Aorta (tissue), 5 donors: ENCODE measurements at places on chromosomes 1 and 21. TPM values are rescaled to one million over a fixed set of nuclear protein-coding genes. Genes with fewer than 3 reads are reported as not detected.

RGS8 gene
- not detected for total RNA-seq

KIF26B gene
- total RNA-seq = 0.48 TPM

UBE2U gene
- total RNA-seq = not detected

DNA sequence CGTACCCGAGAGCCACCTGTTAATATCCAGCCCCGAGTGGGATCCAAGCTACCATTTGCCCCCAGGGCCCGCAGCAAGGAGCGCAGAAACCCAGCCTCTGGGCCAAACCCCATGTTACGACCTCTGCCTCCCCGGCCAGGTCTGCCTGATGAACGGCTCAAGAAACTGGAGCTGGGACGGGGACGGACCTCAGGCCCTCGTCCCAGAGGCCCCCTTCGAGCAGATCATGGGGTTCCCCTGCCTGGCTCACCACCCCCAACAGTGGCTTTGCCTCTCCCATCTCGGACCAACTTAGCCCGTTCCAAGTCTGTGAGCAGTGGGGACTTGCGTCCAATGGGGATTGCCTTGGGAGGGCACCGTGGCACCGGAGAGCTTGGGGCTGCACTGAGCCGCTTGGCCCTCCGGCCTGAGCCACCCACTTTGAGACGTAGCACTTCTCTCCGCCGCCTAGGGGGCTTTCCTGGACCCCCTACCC lies 1.4 kb downstream of the USP21 start:
- peak; percentile 46 for DNase-seq

GRCh38 chr1:167272369-167272957 lies 51.8 kb downstream of the POU2F1 start:
- no peak for DNase-seq

- no peak for DNase-seq
Observed at GRCh38 chr1:43446388-43446740, 7.4 kb downstream of the HYI start.

CGN gene
- total RNA-seq = 0.23 TPM

- DNase-seq = no peak
Observed at GRCh38 chr1:31593136-31593665, 16.9 kb downstream of the TINAGL1 start.

DNA sequence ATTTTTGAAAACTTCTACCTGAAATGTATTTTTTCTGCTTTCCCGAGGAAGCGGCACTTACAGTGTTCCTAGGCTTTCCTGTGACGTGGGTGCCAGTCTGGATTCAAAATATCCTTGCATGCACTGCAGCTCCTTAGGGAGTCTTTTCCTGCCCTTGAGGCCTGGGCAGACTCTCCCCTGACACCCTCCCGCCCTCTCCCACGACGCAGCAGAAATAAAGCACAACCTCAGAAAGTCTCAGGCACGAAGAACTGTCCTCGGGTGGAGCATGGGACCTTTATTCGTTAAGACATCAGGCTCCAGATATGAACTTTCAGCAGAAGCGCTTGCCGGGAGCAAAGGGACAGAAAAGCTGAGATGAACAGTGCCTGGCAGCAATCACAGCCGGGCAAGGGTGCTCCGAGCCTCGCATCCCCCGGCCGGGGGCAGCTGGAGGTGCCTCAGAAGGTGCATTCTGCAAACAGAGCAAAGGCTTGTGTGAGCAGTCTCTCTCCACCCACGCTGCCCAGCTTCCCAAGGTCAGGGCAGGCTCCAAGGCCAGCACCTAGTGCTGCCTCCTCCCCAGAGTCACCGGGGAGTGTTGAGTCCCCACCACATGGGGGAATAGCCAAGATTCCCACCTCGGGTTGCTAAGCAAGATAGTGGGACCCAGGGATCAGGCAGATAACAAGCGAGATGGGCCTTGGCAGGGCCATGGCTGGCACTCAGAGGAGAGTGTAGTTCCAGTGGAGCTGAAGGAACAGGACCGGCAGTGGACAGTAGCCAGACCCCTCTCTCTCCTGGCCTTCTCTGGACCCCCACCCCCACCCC lies 3.2 kb downstream of the TFF3 start:
- DNase-seq = no peak

BRINP2 gene
- not detected for total RNA-seq

TMEM59 gene
- total RNA-seq = 294 TPM

DNA sequence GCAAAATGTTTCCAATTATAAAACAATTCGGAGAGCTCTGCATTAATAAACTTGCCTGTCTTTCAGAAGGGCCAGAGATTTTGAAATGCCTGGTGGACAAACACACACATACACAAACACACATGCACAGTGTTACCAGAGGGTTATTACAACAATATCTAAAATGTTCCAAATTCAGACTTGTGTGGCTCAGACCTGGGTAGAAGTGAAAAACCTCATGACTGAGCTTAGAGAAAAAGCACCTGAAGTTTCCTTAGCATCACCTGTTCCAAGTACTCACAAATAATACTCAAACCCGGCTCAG lies 247.9 kb downstream of the FOXD2 start:
- no peak for DNase-seq

DNA sequence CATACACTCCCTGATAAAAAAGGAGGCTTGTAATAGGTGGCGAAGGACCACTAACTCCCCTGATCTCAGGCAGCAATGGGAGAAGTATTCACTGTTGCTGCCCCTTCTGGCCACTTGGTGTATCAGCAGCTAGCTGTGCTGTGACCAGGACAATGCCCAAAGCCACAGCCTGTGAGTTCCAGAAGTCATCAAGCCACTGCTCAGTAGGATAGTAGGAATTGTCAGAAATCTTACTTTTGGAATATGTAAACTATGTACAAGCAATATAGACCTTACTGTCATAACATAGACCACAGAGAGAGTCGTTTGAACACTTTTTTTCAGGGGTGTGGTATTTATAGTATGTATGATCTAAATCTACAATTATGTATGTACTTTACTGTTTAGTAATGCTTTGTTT lies 248.3 kb upstream of the CAMK1G start:
- no peak for DNase-seq

- DNase-seq = no peak
Observed at GRCh38 chr1:8669606-8670335, 147.7 kb downstream of the RERE start.

PBX1 gene
- total RNA-seq = 61.8 TPM

FCGR3A gene
- 88.2 TPM for total RNA-seq

DNA sequence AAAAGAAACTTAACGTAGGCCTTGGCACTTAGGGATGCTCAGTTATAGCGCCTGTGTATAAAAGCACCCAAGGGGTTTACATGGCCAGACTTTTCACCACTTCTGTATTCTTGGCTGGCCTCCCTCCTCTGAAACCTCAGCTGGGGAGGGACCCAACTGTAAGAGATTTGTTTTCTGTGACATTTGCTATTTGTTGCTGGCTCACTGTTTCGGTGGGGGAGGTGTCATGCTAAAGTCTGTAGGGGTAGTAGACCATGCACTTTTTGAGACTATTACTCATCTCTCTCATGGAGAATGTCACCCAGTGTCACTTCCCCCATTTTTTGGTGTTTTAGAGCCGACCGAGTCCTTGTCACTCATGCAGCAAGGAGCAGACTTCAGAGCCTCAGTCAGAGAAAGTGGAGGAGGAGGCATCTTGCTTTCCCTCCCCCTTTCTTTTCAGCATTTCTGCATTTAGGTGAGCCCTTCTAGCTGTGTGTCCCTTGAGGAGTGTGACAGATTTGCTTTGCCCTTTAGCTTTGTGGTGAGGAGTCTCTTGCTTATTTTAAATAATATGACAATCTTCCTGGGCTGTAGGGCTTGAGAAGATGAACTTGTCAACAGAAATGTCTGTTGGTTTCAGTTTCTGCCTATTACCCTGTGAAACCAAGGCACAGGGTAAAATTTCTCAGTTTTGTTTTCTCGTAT lies 160.1 kb downstream of the FASLG start:
- no peak for DNase-seq

- DNase-seq = no peak
Observed at GRCh38 chr1:92066321-92066720, 8.9 kb downstream of the SETSIP start.

ADGRB2 gene
- 4.6 TPM for total RNA-seq

PALMD gene
- 27.2 TPM for total RNA-seq

VAMP4 gene
- total RNA-seq = 22.4 TPM

CELF3 gene
- total RNA-seq = not detected

DNA sequence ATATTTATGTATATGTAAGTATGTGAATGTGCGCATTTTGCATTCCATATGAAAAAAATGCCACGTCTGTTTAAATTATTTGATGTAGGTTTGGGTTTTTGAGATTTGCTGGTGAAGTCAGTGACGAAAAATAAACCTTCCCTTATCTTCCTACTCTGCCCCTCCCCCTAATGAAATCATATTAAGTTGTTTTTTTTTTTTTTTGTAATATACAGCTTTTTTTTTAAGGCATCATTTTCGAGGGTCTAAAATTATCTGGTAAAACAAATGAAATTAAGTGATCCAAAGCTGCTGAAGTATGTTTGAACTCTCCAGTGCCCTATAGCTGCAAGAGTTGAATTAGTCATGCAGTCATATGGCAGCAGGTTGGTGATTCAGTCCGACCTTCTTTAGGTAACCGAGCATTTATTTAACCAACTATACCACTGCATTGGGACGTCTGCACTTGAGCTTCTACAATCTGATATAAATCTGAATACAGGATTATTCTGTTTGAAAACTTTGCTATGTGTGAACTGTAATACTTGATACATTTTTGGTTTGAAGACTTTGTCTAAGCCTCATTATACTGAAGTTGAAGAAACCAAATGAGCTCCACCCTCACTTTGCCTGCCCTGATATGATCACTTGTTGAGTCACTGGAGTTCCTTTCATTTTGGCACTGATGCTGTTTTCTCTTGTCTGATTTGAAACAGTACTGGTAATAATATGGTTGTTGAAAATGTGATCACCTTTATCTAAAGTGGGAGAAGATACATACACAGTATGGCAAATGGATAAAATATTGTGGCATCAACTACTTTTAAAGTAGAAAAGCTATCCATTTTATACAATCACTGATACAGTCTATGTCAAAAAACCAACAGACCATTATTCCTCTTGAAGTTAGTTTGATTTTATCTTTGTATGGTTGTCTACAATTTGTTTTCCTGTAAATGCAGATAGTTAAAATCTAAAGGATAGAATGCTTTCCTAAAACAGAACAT lies 11.7 kb downstream of the PDIK1L start:
- DNase-seq = no peak

- DNase-seq = no peak
Observed at GRCh38 chr1:34867415-34867814, 7.9 kb upstream of the SMIM12 start.

- no peak for DNase-seq
Observed at GRCh38 chr1:159177272-159177907, 6.0 kb downstream of the CADM3 start.

TSEN15 gene
- total RNA-seq = 23.0 TPM

PSEN2 gene
- total RNA-seq = 15.7 TPM

AADACL3 gene
- total RNA-seq = not detected

GRCh38 chr1:46489638-46490405 lies at the start of gene DMBX1:
DMBX1 (plus strand) TSS chr1:46489836; CDS start chr1:46507011, 17,175 bp downstream.
- DNase-seq = peak; percentile 38

FMO3 gene
- total RNA-seq = 2.8 TPM

GRCh38 chr1:228992907-228993535 lies 257.7 kb downstream of the RHOU start:
- no peak for DNase-seq

DNA sequence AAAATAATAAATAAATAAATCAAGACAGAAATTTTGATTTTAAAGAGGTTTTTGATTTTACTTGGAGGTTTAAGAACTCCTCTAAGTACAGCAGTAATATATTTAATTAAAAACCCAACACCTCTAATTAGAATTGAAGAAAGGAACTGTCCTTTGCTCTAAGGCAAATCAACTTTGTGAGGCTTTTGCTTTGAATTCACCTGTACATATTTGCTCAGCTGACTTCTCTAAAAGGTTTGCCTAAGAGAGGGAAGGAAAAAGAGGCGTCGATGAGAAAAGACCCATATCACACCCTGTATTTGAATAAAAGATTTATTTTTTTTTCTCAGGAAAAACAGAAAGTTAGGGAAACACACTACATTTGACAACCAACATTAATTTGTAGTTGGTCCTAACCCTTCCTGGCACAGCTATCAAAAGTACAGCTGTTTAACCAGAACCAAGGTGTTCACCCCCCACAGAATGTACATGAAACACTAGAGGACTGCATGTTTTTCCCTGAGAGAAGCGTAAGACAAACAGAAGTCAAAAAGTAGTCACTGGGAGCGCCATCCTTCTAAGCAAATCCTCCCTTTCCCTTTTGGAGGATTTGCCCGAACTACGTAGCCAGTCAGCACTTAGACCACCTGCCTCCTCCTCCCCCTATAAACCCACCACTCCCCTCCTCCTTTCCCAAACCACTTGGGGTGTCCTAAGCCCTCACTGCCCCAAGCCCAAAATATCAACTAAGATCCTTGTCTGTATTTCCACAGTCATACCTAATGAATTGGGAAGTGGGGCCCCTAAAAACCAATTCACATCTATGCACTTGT lies 4.9 kb downstream of the MCL1 start:
- DNase-seq = no peak

- DNase-seq = no peak
Observed at GRCh38 chr1:13775916-13776315, 75.9 kb downstream of the PRDM2 start.

- DNase-seq = no peak
Observed at GRCh38 chr1:206863266-206863665, 2.2 kb upstream of the IL20 start.

CD53 gene
- 50.7 TPM for total RNA-seq

DNA sequence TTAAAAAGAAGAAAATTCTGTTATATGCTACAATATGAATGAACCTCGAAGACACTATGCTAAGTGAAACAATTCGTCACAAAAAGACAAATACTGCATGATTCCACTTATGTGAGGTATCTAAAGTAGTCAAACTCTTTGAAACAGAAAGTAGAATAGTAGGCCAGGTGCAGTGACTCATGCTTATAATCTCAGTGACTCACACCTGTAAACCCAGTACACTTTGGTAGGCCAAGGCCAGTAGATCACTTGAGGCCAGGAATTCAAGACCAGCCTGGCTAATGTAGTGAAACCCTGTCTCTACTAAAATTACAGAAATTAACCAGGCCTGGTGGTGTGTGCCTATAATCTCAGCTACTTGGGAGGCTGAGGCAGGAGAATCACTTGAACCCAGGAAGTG lies 25.7 kb downstream of the EPHA10 start:
- DNase-seq = no peak

- DNase-seq = no peak
Observed at GRCh38 chr1:88552226-88552625, 131.8 kb upstream of the PKN2 start.

SH2D2A gene
- total RNA-seq = 2.9 TPM
